ENCODE measurements at places on chromosomes 6 and 20. TPM values are rescaled to one million over a fixed set of nuclear protein-coding genes. Genes with fewer than 3 reads are reported as not detected.

DNA sequence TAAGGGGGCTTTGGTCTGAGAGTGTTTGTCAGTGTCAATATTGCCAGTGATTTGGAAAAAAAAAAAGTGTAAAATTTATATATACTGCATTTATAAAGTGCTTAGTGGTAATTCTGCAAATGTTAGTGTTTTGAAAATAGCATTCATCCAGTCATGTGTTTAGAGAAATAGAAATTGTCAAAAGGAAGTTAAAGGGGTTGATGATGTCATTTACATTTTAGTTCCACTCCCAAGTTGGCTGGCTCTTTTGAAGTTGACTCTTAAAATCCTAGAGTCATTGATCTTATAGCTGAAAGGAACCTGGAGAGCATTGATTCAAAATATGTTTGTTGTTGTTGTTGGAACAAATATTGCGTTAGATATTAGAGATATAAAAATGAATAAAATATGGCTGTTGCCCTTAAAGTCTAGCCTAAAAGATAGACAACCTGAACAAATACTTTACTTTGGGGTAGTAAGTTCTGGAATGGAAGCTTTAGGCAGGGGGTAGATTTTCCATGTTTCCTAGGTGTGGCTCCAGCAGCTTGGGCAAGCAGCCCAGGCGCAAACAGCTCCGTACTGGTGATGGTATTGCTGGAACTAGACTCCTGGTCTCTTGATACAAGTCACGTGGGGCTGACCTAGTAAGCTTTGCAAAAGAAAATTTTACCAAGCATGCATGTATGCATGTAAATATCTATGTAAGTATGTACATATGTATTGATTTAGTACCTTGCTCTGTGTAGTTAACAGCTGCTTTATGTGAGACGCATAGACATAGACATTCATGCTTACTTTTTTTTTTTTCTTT, 46.3 kb downstream of the HIVEP1 start:
- DNase-seq, result no peak

- DNase-seq, result no peak
Measured at GRCh38 chr6:40350747-40351217, 236.4 kb downstream of the LRFN2 start.

DNA sequence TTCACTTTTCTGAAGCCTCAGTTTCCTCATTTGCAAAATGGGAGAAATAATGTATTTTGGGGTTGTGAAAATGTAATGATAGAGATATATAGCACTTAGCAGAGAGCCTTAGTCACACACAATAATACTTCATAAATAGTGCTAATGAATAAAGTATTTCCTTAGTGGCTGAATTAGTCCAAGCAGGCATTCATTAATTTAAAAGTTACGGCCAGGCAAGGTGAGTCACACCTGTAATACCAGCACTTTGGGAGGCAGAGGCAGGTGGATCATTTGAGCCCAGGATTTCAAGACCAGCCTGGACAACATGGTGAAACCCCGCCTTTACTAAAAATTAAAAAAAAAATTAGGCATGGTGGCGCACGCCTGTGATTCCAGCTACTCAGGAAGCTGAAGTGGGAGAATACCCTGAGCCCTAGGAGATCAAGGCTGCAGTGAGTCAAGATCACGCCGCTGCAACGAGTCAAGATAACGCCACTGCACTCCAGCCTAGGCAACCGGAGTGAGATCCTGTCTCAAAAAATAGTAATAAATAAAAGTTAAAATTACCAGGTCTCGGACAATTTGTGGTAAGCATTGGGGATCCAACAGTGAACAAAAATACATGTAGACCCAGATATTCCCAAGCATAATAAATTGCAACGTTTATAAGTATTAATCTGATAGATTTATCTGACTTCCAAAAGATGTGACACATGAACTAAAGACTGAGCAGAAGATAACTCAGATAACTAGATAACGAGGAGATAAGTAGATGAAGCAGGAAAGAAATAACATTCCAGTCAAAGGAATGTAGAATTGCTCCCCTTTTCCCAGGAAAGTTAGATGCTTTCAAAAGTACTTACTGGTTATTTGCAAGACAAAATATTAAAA, 2.1 kb upstream of the IBTK start:
- no peak for DNase-seq

DNA sequence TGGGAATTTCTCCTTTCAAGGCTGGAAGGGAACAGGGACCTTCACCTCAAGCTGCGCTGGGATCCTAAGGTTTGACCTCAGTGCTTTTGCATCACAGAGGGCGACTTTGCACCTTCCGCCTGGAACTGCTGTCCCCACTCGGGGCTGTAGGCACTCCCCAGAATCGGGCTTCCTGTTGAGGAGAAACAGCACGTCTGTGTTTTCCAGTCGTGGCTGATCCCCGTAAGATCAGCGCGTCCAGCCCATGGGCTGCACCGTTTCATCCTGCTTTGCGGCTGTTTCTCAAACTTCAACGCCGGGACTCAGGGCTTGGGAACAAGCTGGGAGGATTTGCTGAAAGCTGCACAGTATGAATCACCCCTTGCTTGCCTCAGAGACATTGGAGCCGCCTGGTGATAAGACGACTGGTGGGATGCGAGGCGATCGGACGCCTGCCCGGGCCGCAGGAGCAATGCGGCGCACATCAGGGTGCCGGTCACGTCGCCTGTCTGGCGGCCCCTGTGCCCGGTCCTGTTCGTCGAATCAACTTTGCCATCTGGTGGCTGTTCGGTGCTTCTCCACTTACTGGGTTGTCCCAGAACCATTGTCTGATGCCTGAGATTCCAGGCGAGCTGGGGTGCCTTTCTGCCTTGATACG, 53.6 kb upstream of the FRMD1 start:
- peak; percentile 75 for DNase-seq

Gene CRISP2
- 0.62 TPM for polyA plus RNA-seq

Gene RIMS1
- polyA plus RNA-seq, result 0.81 TPM

Gene RAB44
- 0.09 TPM for polyA plus RNA-seq

Gene CAPN11
- 0.26 TPM for polyA plus RNA-seq

Data from right lung (tissue), 10 donors.